ENCODE measurements at places on chromosomes 12 and 14. TPM values are rescaled to one million over a fixed set of nuclear protein-coding genes. Genes with fewer than 3 reads are reported as not detected.

TMPRSS12 gene
- total RNA-seq = not detected

MOK gene
- 10.1 TPM for total RNA-seq

TAMALIN gene
- 41.4 TPM for total RNA-seq

WNT5B gene
- total RNA-seq = 0.27 TPM

Measured in endothelial cell of coronary artery (primary cell).